ENCODE measurements at places on chromosomes 7 and 10. TPM values are rescaled to one million over a fixed set of nuclear protein-coding genes. Genes with fewer than 3 reads are reported as not detected.

Gene SPDYE11
- total RNA-seq = not detected

Gene BICC1
- not detected for total RNA-seq

Gene AGR2
- total RNA-seq = not detected

Gene CC2D2B
- not detected for total RNA-seq

Gene PRRT4
- total RNA-seq = 0.58 TPM

Gene EGR2
- 2.0 TPM for total RNA-seq

Gene ANKRD61
- total RNA-seq = not detected

Gene HERC4
- 117 TPM for total RNA-seq

Gene SUN3
- not detected for total RNA-seq

Gene MTG1
- total RNA-seq = 64.8 TPM

Gene TSPAN33
- 1.0 TPM for total RNA-seq

Gene NEBL
- total RNA-seq = not detected

Gene CTTNBP2
- not detected for total RNA-seq

Gene TMEM140
- total RNA-seq = 31.3 TPM

Gene UNCX
- not detected for total RNA-seq

Gene CCL24
- total RNA-seq = not detected

Gene SFTPD
- total RNA-seq = not detected

Gene BMPER
- not detected for total RNA-seq

Gene CRHR2
- not detected for total RNA-seq

Gene SDHAF3
- 10.8 TPM for total RNA-seq

Gene XPNPEP1
- 59.0 TPM for total RNA-seq

Gene SLC26A4
- total RNA-seq = not detected

Data from CD4-positive, alpha-beta memory T cell (primary cell).